Germinal center (tissue), 1 donor: ENCODE measurements at places on chromosomes 5 and 9.

GRCh38 chr5:88685591-88686541 lies 197.1 kb downstream of the MEF2C start:
- no peak for DNase-seq

- DNase-seq: peak; percentile 49
Observed at GRCh38 chr9:76403352-76403751, 9.1 kb upstream of the RFK start.

- no peak for DNase-seq
Observed at GRCh38 chr9:20984506-20984905, 46.9 kb downstream of the HACD4 start.

- DNase-seq: no peak
Observed at GRCh38 chr5:59565551-59565950, 328.0 kb downstream of the PDE4D start.

DNA sequence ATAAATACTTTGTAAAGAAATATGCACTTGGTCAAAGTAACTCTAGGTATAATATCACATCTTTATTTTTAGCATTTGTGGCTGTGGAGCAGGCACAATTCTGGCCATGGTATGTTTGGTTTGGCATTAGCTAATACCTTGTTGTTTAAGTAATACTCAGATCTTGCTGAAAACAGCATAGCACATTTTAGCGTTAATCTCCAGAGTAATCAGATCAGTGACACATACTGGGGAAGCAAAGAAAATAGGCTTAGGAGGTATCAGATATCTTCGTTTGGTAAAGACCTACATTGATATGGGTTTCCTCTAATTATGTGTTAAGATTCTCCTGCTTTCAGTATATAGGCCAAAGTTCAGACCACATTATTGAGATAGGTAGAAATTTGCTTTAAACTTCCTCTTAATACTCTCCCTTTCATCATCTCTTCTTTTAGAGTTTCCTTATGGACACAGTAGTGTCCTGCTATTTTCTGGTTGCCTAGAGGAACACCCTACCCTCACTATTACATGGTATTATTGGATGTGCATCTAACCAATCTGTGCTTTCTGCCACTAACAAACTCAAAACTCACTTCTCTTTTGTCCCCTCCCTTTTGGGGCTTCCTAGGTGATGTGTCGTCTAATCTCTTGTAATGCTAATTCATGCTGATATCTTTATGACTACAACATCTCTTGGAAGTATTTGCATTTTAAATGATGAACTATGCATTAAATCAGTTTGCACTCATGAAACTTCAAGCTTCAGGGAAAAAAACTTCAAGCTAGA lies 437.3 kb upstream of the ADAMTSL1 start:
- DNase-seq: no peak

DNA sequence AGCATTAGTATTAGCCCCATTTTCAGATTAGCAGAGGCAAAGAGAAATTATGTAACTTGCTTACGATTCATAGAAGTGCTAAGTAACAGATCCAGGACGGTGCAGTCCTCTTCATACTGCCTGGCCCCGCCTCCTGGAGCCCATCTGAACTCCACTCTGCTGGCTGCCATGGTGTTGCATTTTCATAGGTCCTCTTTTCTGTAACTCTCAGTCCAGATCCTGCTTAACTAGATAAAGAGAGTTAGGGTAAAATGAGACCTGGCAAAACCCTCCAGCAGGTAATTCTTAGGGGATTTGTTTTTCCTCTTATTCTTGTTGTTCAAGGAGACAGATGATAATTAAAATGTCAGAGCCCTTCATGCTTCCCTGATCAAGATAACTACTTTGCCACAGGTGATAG lies 135.1 kb upstream of the EFNA5 start:
- DNase-seq: no peak

DNA sequence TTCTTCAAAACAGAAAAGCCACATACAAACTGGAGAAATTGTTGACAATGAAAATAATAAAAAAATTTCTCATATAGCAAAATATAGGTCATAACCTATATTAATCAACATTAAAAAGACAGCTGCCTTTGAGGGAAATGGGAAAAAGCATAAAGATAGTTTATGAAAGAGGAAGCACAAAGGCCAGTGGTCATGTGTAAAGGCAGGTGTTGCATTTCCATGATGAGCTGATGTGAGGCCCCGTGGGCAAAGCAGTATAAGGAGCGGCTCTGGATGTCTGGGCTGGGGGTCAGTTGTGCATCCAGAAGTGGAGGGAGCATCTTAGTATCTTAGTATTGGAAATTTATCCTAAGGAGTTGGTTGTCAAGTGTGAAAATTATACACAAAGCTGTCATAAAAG lies 18.3 kb downstream of the NDUFS6 start:
- no peak for DNase-seq

GRCh38 chr9:131393622-131394463 lies at the start of gene PRRC2B:
Gene PRRC2B, plus strand, starts transcription at chr9:131394086. Its CDS starts 36,059 bp downstream, at chr9:131430145.
- peak; percentile 93 for DNase-seq

DNA sequence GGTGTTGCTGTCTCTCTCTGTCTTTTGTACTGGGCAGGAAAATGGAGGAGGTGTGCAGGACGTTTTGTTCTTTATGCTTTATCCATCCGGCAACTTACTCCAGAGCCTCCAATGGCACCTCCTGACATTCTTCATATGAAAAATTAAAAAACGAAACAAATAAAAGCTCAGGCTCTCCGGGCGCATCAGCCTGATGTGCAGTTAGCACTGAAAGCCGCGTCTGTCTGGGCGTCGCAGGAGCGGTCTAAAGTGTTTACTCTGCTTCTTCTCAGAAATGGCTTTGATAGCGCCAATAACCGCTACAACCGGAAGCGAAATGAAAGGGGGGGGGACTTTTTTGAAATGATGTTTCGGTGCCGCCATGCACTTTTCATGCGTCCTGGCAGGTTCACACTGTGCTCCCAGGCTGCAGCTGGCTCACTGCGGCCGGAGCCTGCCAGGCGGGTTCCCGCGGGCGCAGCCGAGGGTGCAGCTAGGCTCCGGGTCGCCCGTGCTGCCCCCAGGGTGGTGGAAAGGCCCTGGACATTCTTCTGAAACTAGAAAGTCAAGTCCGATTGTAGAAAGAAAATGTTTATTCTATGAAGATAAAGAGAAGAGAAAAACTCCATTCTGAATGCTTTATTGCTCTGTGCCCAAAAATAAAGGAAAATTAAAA lies 407.7 kb upstream of the IRX1 start:
- DNase-seq: no peak

DNA sequence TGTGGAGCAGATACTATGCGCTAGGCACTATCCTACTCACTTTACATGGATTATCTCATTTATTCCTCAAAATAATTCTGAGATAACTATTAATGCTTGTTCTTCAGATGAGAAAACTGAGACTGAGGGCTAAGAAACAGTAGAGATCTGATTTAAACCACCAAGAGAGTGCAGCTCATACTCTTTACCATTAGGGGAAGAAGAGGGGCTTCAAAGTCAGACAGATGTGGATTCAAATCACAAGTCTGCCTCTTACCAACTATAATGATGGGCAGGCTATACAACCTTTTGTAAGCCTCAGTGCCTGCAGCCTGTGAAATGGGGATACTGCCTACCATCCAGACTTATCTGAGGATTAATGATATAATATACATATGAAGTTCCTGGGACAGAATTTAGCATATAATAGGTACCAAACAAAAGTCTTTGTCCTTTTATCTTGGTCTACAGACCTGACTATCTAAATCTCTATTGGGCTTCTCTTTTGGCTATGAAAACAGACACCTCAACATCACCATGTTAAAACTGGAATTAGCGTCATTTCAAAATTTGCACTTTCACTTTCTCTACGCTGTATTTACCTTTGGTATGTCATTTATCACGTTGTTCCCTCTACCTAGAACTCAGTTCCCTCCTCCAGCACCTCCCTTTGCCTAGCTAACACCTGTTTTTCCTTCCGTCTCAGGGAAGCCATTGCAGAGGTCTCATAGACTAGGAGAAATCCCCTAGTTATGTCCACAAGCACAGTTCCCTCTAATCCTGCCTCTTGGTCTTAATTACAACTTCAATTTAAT lies 13.8 kb upstream of the TMEM267 start:
- no peak for DNase-seq

- DNase-seq: no peak
Observed at GRCh38 chr9:86252870-86253269, 6.6 kb downstream of the C9orf153 start.

DNA sequence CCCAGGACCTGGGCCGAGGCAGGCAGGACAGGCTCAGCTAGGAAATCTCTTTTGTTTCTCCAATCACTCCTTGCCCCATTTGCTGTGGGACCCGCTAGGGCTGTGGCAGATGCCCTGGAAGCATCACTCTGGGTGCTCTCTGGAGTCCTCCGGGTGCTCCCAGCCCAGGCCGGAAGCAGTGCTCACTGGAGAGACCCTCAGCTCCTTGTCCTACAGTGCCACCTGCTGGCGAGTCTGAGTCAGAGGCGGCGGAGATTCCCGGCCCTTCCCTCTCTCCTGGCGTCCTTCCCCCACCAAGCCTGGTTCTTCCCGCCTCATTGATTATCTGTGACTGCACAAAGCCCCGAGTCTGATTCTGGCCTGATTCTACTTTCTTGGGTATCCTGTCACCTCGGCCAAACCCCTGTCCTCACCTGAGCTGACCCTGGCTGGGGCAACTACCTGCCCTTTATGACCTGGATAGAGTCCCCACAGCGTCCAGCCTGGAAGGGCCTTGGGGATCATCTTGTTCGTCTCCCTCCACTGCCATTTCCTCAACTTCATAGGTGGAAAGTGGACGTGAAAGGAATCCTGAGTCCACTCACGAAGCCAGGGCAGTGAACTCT lies 7.3 kb upstream of the BARHL1 start:
- peak; percentile 69 for DNase-seq

DNA sequence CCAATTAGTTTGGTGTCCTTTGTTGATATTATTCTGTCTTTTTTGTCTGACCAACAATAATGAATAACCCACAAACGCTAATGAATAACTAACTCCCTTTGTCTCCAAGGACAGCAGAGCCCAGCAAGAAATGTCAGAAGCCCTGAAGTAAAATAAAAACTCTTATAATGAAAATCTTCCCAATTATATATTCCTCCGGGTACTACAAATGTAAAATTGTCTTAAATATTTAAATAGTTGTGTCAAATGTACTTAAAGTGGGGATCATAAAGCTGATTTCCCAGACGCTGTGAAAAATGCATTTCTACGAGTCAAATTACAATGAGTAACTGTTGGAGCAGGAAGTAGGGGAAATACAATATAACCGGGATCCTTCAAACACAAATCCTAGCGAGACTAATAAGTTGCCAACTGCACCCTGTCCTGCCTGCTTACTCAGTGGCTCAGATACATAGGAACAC lies 22.3 kb downstream of the GLIS3 start:
- DNase-seq: no peak

DNA sequence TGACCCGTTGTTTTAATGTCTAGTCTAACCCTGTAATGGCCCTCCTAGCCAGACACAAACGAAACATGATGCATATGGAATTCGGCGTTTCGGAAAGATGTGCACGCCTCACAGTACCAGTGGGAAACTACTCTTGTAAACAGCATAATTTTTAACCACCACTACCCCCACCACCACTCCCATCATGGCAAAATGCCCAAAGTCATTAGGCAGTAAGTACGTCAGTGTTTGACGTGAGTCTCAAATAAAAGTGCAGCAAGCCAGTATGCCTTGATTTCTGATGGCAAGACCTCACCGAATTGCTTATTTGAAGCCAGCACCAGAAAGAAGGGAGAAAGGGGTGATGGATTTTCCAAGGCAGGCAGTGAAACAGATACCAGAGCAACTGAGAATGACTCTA lies 71.4 kb downstream of the ADRB2 start:
- no peak for DNase-seq

DNA sequence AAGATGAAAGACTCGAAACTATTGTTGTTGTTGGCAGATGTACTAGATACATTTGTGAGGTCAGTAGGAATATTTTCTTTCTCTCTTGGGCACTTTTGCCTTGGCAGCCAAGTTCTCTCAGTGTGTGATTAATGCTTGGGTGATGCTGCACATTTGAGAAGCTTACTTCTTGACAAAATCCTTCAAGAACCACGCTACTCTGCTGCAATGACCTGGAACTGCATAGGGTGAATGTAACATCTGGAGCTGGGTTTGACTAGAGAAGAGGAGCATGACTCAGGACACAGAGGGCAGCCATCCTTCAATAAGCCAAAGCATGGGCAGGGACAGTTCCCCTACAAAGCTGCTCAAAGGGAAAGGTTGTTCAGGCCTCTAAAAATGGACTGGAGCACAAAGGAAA lies 75.5 kb upstream of the PUM3 start:
- DNase-seq: no peak

DNA sequence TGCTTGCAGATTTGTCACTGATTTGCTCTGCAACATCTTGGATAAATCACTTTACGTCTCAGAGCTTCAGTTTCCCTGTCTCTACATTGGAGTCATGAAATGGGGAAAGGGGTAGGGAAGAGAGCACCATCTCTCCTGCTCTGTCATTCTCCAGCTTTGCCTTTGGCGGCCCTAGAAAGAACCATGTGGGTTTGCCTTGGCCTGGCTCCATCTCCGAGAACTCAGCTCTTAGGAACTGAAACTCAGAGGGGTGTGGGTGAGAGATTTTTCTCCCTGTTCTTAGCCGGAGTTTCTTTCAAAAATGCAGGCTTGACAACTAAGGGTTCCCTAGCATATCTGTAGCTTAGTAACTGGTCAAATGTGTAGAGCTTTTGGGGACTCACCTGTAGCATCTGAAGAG lies 123.5 kb downstream of the SMARCA2 start:
- no peak for DNase-seq

- DNase-seq: no peak
Observed at GRCh38 chr5:95701074-95701473, 18.3 kb upstream of the SPATA9 start.

- DNase-seq: no peak
Observed at GRCh38 chr5:102279711-102280110, 16.4 kb downstream of the SLCO4C1 start.

- DNase-seq: no peak
Observed at GRCh38 chr5:160419458-160420330, 813 bp upstream of the SLU7 start.

- DNase-seq: no peak
Observed at GRCh38 chr5:135230251-135230925, 168.6 kb downstream of the MACROH2A1 start.

- no peak for DNase-seq
Observed at GRCh38 chr5:132056610-132057497, 3.6 kb upstream of the IL3 start.

DNA sequence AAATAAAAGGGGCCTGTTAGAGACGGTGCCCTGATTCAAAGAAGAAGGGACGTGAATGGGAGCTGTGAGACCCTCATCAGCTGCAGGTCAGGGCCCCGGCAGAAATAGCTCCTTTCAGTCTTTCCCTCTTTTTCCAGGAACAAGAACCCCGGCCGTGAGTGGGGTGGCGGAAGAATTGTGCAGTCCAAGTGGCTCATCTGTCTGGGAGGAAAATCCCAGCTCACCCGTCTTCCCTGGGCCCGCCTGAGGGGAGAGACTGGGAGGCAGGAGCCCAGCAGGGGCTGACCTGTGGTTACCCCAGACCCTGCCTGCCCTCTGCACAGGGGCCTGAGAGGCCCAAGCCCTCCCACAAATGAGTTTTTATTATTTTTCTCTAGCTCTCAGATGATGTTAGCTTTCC lies 24.8 kb upstream of the CSF1R start:
- no peak for DNase-seq

DNA sequence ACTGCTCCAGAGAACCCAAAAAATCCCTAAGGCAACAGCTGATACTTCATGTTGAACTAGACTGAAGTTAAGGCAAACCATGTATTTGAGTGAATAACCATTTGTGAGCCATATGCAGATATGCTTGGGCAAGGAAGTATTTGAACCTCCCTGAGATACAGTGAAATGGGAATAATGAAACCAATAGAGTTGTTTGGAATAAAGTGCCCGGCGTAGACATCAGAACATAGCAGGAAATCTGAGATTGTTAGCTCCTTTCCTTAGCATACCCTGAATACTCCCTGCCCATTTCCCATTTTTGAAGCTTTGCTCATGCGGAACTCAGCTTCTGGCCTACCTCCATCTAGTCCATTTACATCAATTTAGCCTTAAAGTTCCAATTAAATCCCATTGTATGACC lies 611.9 kb downstream of the EFNA5 start:
- no peak for DNase-seq
